ENCODE measurements at places on chromosomes 13 and 19.
A peak's percentile ranks its signal among the peaks of the same experiment; 100 is the strongest.

- no peak for DNase-seq
Observed at GRCh38 chr13:25276748-25277147, 10.5 kb downstream of the MTMR6 start.

GRCh38 chr19:56671613-56671994, at the start of gene ZNF835:
ZNF835 (minus strand) TSS chr19:56671757; CDS start chr19:56665198, 6,559 bp downstream.
- DNase-seq, result no peak

- DNase-seq, result no peak
Observed at GRCh38 chr13:109162248-109163036, 533.0 kb downstream of the MYO16 start.

DNA sequence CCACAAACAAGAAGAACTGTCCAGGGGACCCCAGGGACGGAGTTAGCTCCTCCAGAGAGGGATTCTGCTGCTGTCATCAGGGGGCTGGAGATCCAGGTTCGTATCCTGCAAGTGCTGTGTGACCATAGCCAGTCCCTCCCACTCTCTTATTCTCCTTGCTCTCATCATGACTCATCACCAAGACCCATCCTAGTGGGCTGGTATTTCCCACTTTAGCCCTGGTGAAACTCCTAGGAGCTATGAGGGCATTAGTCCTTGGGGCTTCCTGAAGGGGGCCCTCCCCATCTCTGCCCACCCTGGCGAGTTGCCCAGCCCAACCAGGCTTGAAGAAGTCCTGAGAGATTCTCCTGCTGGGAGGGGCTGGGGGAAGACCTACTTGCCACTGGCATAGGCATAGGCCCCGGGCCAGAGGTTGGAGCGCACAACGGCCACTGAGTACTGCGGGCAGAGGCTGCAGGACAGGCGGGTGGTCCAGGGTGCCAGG, 7.5 kb upstream of the DMWD start:
- DNase-seq, result no peak

DNA sequence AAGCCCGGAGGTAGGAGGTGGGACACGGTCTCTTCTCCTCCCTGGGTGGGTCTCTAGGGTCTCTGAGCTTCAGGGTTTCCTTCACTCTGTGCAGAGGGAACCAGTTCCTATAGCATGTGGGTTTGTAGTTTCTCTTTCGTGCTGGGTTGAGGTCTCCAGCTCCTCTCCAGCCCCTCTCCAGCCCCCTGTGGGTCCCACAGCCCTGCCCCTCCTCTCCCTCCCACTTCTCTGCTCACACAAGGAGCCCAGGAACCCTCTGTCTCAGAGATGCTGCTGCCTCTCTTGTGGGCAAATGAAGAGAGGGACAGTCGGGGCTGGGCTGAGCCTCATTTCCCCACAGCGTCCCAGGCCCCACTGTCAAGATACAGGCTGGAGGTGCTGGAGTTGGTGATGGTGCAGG, 1.4 kb downstream of the SIGLEC7 start:
- no peak for DNase-seq

DNA sequence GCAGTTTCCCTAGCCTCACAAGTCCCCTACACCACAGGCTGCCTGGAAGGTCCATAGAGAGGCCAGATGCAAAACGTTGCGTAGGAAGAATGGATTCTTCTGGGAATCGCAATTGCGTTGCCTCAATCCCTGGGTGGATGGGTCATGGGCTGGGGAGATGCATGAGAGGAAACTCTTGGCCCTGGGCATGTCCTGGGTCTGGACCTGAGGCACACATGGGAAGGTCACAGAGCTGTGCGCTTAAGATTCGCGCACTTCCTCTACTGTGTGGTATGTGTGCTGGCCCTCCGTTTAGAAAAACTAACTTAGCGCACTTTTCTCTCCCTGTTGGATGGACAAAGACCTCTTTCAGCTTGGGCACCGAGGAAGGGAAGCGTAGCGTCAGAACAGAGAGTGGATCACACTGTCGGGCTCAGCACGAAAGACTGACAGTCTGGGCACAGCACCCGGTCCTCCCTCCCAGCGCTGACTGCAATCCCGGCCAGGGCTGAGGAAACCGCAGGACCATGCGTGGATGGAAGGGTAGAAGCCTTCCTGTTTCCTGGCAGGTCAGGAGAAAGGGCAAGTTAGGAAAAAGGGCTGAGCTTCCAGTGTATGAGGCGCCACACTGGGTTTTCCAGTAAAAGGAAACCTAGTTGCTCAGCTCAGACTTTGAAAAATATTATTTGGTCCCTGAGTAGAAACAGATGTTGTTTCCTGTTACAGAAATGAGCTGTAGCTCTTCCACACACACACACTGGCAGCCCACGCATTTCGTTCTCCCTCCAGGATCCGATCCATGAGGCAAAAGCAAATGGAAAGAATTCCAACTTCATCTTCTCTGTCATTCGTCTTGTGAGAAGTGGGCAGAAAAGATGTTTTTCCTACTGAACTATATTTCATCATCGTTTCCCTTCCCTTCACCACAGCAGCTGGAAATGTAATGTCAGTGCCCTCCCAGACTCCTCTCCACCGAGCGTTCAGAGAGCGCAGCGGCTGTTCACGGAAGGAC, 86.0 kb downstream of the ING1 start:
- no peak for DNase-seq

- DNase-seq, result no peak
Observed at GRCh38 chr19:13189600-13189999, 39.4 kb downstream of the IER2 start.

GRCh38 chr19:7871437-7872305, 2.5 kb downstream of the PRR36 start:
- DNase-seq, result peak; percentile 99

DNA sequence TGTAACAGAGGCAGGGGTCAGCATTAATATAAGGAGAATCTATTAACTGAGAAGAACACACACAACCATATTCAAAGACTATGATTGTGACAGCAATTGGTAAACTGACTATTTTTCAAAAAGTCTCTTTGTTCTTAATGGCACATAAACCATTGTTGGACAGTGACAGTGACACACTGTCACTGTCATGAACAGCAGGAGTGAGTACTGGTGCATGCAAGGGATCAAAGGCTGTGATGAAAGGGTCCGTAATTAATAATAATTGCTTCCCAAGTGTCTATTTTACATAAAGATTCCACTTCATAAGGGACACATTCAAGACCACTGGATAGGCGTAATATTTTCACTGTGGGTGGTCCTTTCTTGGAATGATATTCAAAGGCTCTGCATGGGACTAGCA, 50.7 kb downstream of the LHFPL6 start:
- no peak for DNase-seq

- DNase-seq, result no peak
Observed at GRCh38 chr19:42494321-42494720, 34.0 kb downstream of the CEACAM1 start.

DNA sequence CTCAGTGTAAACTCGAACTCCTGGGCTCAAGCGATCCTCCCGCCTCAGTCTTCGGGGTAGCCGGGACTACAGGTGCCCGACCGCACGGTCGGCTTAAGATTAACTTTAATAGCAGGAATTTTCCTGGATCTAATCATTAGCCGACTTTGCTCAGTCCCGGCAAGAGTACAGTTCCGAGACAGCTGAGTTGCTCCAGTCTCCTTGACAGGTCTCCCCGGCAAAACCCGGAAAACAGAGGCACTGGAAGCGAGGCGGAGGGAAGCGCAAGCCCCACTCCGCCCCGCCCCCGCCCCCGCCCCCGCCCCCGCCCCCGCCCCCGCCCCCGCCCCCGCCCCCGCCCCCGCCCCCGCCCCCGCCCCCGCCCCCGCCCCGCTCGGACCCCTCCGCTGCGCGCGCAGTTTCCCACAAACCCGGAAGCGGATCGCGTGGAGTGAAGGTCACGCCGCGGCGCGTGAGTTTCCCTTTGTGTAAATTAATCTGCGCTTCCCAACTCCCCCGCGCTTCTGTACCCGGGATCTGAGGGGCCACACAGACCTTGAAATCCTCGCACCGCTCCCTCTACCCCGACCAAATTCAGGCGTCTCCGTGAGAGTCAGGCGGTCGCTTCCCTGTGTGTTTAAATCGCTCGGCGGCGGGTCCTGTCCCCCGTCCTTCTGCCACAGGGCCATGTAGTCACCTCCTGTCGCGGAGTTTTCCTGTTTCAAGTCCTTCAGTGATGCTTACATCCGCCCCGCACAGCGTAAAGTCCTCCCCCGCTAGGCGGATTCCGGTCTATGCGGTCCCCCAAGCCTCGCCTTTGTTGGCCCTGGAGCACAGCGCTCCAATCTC, at the start of gene ZNF480:
Gene ZNF480, plus strand, starts transcription at position 397 of the 828 bp plus-strand sequence. CDS start 3,244 bp downstream, outside the sequence.
- DNase-seq, result peak; percentile 89

- peak; percentile 53 for DNase-seq
Observed at GRCh38 chr13:108269601-108270328, at the start of gene TNFSF13B. TNFSF13B (plus strand) TSS chr13:108269718; CDS start chr13:108269896, 178 bp downstream.

DNA sequence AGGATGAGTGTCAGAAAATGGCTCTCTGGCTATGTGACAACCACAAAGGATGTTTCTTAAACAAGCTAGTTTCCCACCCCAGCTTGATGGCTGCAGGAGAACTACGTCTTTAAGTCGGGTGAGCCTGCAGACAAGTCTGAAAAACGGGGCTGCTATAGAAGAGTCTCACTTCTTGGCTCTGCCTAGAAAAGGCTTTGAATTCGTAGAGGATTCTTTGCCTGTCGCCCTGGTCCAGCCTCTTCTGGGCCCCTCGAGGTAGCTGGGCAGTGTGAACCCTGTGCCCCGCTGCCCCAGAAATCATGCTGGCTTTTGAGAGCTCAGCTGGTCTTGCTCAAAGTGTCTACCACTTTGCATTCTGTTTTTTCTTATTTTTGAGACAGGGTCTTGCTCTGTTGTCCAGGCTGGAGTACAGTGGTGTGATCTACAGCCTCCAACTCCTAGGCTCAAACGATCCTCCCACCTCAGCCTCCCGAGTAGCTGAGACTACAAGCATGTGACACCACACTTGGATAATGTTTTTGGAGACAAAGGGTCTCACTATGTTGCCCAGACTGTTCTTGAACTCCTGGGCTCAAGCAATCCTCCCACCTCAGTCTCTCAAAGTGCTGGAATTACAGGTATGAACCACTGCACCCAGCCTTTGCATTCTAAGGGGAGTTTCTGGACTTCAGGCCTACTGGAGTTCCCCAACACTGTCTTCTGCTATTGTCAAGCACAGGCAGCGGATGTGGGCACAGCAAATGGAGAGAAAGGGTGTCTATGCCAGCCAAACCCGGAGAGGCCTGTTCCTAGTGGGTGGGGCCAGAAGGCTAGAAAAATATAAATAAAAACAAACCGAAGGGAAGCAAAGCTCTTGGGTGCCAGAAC, 6.5 kb downstream of the CEBPA start:
- DNase-seq, result no peak

- peak; percentile 36 for DNase-seq
Observed at GRCh38 chr13:24605923-24606372, 74.3 kb upstream of the ATP12A start.

GRCh38 chr19:49148044-49148682, 7.0 kb downstream of the HRC start:
- DNase-seq, result no peak

DNA sequence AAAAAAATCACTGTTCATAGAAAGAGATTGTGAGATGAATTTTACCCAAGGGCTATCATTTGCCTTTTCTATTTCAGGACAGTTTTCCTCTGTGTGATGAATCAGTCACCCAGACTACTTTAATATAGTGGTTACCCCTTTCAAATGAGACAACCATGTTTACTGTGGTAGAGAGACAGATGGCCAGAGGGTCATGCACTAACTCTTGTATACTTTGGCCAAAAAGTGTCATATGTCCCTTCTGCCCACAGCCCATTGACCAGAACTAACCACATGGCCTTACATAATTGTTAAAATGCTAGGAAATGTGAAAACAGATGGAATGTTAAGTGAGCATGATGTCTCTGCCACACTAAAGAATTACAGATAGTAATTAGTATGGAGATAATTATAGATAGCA, 498.7 kb downstream of the DACH1 start:
- DNase-seq, result no peak

DNA sequence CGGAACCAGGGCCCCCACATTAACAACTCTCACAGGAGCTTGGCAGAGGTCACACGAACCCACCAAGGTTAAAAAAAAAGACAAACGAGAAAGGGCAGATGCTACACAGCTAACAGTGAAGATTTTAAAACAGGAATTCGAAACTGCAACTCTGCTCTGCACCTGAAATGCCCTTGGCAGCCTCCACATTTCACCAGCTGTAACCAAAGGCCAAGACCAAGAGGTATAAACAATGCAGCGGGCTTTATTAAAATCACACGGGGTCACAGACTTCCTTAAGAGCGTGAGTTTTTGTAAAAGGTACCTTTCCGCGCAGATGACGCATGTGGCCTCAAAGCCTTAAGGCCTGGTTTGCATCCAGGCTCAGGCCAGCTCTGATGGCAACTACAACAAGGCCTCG, 88.2 kb downstream of the STK24 start:
- DNase-seq, result no peak

DNA sequence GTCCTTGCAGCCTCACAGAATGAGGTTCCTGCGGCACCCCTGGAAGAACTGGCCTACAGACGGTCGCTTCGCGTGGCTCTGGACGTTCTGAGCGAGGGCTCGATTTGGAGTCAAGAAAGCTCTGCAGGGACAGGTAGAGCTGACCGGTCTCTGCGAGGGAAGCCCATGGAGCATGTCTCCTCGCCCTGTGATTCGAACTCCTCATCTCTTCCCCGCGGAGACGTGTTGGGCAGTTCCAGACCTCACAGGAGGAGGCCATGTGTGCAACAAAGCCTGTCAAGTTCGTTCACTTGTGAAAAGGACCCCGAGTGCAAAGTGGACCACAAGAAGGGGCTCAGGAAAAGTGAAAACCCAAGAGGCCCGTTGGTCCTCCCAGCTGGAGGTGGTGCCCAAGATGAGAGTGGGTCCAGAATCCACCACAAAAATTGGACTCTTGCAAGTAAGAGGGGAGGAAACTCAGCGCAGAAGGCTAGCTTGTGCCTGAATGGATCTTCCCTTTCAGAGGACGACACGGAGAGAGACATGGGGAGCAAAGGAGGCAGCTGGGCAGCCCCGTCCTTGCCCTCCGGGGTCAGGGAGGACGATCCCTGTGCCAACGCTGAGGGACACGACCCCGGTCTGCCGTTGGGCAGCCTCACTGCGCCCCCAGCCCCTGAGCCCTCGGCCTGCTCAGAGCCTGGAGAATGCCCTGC, 23.4 kb upstream of the NDUFS7 start:
- DNase-seq, result no peak

DNA sequence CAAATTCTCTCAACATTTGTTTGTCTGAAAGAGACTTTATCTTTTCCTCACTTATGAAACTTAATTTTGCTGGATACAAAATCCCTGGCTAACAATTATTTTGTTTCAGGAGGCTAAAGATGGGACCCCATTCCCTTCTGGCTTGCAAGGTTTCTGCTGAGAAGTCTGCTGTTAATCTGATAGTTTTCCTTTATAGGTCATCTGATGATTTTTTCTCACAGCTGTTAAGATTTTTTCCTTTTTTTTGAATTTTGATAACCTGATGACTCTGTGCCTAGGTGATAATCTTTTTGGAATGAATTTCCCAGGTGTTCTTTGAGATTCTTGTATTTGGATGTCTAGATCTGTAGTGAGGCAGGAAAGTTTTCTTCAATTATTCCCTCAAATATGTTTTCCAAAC, 2661.4 kb downstream of the PCDH9 start:
- DNase-seq, result no peak

DNA sequence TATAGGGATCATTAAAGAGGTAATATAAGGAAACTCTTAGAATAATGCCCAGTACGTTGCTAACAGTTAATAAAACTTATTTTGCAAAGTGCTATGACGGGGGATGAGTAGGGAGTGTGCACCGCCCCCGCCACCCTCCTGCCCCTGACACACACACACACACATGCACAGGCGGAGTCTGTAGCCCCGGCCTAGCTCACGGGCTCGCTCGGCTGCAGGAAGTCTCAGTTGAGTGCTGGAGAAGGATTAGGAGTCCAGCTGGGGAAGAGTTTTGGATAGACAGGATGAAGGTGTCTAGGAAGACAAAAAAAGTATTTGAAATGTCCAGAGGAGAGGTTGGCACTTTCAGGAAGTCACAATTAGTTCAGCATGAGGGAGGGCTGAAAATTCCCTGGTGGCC, 21.5 kb downstream of the GSX1 start:
- no peak for DNase-seq

GRCh38 chr19:46732172-46732938, 13.5 kb upstream of the FKRP start:
- DNase-seq, result no peak
